Kidney capillary endothelial cell (primary cell): ENCODE measurements at places on chromosomes 5 and 9.
A peak's percentile ranks its signal among the peaks of the same experiment; 100 is the strongest.

DNA sequence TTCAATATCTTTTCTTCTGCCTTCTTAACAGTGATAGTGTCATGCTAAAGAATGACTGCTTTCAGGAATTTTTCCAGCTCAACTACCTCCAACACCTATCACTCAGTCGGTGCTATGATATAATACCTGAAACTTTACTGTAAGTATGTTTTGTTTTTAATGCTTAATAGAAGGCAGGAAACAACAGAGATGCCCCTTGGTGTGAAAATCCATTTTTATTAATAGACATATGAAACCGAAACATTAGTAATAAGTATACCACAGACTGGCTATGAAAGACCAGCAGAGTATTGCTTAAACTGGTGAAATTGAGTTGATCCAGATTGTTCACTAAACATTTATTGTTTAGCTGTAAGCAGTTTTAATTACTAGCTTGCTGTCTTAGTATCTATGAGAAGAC is 25.2 kb downstream of the SKP2 start:
- no peak for DNase-seq

- no peak for DNase-seq
These were observed 2.9 kb upstream of the RBM22 start for GRCh38 chr5:150703762-150704161.

GRCh38 chr5:57938174-57938557 is 455.6 kb upstream of the ACTBL2 start:
- no peak for DNase-seq

DNA sequence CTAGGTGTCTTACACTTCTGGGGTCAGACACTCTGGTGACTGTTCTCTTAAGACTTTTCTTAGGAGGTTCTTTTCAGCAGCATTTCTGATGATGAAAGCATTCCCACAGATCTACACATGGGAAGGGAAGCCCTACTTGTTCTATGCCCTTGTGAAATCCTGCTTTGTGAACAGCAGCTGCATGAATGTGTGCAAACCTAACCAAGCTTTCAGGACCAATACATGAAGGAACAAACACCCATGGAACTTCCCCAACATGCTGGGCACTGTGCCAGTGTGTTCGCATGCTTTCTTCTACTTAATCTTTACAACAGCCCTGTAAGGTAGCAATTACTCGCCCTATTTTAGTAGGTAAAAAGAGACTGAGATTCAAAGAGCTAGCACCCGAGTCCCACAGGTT is 439.9 kb upstream of the KLF4 start:
- no peak for DNase-seq

- DNase-seq = peak; percentile 28
These were observed at the start of gene CFAP90 for GRCh38 chr5:7850395-7851239. CFAP90 (minus strand) TSS chr5:7851133; CDS start chr5:7851021, 112 bp downstream.

GRCh38 chr5:122218778-122219177 is 89.4 kb downstream of the ZNF474 start:
- DNase-seq = no peak
